ENCODE measurements at places on chromosomes 12 and 14.

- no peak for DNase-seq
Observed at GRCh38 chr14:76811561-76811960, 1.1 kb downstream of the ANGEL1 start.

DNA sequence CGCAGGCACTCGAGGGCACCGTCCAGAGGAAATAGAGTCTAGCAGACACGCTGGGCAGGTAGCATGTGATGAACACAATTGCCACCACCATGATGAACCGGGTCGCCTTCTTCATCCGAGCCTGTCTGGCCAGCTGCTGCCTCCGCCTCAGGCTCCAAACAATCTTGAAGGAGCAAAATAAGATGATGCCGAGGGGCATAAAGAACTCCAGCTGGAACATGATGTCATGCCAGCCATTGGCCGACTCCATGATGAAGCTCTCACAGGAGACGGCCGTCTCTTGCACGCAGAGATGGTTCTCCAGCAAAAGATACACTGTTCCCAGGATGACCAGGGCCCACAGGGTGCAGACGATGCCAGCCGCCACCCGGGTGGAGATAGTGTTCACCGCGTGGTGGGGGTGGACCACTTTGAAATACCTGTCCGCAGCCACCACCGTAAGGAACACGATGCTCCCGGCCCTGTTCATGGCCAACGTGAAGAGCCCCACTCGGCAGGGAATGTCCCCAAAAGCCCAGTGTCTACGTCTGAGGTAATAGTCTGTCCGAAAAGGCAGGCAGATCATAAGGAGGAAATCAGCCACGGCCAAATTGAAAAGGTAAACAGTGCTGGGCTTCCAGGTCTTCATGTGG lies 945 bp downstream of the HCAR1 start:
- no peak for DNase-seq

DNA sequence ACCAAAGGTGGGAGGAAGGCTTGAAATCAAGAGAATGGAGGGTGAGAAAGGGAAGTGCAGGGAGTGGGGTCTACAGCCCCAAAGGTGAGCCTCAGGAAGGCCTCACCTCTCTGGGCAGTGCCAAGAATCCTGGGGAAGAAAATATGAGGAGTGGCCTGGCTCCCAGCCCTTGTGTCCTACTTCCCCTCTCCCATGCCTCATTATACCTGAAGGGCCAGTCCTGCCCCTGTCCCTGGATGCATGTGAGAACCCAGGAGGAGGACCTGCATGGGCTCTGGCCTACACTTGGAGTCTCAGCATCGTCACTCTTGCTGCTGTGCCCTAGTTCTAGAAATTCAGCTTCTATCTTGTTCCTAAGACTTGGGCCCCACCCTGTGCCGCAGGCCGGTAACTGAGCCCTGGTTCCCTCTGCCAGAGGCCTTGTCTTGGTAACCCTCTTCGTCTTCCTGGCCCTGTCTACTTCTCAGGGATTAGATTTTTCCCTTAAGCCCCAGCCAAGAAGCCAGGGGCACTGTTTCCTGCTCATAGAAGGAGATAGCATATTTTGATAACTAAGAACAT lies 10.9 kb upstream of the MYH7 start:
- DNase-seq = no peak

DNA sequence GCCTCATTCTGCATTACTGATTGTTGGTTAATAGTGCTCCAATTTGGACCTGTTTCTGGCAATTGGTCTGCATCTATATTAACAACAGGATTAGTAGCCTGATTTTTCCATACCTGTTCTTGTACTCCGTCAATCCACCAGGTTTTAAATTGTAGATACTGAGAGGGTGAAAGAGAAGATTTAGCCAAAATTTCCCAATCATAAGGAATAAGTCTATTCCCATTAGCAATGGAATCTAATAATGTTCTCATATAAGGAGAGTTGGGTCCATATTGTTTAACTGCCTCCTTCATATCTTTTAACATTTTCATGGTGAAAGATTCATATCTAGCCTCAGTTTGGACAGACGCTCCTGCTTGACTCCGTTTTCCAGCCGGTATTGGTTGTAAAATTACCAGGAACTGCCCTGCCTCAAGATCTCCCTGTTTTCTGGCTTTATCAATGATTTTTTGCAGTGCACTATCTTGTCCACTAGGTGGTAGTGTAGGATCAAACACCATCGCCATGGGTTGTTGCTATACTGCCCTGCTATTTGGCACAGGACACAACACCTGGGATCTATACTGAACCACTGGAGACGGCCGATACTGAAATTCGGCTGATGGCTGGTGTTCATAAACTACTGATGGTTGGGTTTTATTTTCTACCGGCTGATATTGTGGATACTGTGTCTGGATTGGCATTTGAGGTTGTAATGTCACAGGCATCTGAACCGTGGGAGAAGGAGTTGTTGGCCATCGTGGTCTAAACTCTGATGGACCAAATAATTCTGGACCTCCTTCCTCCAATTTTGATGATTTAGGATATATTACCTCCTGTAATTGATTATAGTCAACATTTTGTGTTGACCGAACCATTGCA lies 25.2 kb downstream of the DHRS4L2 start:
- peak; percentile 15 for DNase-seq

DNA sequence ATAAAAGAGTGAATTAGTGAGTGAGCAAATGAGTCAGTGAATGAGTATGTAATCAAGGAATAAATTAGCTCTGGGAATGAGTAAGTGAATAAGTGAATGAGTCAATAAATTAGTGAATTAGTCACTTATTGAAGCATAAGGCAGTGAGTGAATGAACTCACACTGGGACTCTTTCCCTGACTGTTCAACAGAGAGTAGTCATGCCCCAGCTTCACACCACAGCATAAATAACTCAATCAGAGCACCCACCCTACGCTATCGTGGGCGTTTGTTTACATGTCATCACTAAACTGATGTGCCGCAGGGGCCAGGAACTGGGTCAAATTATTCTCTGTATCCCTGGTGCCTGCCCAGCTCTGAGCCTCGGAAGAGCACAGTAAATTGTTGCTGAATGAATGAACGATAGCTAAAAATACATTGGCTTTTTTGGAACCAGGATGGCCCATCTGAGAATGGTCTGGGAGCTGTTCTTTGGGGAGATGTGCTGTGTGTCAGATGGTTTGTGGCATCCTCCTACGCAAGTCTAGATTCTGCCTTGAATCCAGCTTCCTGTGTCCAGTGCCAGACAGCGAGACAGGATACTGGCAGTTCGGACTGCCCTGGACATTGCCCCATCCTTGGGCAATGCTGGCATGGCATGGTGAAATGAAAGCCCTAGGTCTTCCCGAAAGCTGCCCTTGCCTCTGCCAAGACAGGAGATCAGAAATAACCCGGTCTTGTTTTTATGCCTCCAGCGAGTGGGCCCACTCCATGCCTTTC lies 98.0 kb upstream of the RTL1 start:
- no peak for DNase-seq

- DNase-seq = no peak
Observed at GRCh38 chr12:18045446-18045992, 44.5 kb downstream of the RERGL start.

DNA sequence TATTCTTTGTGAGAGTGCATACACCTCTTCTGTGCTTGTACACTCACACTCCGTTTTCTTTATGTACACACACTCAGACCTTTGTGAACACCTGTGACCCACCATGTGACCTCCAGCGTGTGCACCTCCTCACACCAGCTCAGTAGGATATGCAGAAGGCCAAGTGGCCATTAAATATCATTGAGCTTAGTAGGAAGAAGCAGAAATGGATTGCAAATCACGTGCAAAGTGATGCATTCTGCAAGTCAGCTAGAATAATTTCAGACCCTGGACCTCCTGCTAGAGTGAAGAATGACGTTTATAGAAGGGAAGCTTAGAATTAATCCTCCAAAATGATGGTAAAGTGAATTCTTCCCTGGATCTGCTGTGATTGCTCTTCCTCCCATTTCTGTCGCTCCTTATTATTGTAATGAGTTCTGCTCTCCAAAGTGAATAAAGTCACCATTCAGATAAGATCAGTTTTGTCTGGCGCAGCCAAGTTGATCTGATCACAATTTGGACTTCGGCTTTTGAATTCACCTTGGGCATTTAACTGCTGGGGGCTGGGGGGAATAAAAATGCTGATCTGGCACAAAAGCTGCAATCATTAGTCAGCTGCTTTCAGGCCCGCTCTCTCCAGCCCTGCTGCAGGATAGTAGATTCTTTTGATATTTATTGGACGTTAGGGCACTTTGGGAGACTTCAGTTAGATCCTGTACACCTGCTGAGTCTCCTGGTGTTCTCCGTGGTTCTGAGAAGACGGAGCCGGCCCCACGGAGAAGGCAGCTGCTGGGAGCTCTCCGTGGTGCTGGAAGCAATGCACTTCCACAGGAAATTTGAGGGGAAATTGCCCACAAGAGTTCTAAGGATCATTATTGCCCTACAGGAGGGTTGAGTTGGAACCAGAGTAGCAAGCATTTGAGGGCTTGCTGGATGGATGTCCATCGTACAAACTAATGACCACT lies 12.4 kb upstream of the NRXN3 start:
- DNase-seq = peak; percentile 42

DNA sequence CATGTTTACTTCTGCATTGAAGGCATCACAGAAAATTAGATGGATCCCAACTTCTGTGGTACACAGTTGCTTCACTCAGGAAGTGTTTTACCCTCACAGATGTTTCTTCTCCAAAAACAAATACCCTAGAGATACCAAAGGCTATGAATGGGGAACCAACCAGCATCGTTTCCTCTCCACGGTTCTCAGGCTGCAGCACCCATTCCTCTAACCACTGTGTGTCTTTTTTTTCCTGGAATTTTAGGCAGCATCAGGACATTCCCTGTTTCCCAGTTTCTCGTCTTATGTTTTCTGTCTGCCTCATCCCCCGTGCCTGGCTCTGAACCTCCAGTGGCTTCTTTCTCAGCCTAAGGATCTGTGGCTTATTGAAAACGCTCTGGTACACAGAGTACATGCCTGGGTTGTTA lies 72.0 kb upstream of the TBX5 start:
- no peak for DNase-seq

- DNase-seq = no peak
Observed at GRCh38 chr14:57326253-57326652, 57.5 kb downstream of the AP5M1 start.

DNA sequence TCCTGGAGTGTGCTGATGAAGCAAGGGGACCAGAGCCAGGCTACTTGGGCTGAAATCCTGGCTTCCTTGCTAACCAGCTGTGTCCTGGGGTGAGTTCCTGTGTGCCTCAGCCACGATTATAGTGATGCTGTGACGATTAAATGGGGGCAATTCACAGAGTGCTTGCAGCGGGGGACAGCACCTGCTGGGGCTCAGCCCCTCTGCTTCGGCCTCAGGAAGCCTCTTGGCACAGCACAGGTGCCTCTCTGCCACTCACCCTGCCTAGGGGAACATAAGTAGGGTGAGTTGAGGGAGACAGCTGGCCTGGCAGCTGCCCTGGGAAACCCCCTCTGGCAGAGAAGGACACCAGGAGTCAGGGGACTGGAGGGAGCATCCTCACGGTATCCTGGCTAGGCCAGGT lies 9.4 kb downstream of the KRT80 start:
- DNase-seq = no peak

GRCh38 chr12:62116986-62117385 lies 143.2 kb upstream of the USP15 start:
- no peak for DNase-seq

- DNase-seq = no peak
Observed at GRCh38 chr14:23115918-23116317, 3.1 kb downstream of the CEBPE start.

GRCh38 chr14:67576216-67576955 lies 23.7 kb downstream of the PIGH start:
- DNase-seq = no peak

GRCh38 chr14:72528863-72529175 lies 365.1 kb downstream of the DPF3 start:
- no peak for DNase-seq

DNA sequence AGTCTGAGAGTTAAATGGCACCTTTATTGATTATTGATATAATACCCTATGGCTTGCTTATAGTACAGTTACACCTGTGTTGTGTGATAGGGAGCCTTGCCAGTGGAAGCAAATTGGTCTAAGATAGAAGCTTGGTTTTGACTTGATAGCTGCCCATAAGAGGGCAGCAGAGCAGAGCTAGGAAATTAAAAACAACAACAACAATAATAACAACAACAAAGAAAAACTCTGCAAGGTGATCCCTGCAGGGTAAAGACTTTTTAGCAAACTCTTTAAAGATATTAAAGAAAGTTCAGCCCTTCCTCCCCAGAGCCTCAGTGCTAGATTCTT lies 18.0 kb upstream of the RNASE10 start:
- DNase-seq = no peak

DNA sequence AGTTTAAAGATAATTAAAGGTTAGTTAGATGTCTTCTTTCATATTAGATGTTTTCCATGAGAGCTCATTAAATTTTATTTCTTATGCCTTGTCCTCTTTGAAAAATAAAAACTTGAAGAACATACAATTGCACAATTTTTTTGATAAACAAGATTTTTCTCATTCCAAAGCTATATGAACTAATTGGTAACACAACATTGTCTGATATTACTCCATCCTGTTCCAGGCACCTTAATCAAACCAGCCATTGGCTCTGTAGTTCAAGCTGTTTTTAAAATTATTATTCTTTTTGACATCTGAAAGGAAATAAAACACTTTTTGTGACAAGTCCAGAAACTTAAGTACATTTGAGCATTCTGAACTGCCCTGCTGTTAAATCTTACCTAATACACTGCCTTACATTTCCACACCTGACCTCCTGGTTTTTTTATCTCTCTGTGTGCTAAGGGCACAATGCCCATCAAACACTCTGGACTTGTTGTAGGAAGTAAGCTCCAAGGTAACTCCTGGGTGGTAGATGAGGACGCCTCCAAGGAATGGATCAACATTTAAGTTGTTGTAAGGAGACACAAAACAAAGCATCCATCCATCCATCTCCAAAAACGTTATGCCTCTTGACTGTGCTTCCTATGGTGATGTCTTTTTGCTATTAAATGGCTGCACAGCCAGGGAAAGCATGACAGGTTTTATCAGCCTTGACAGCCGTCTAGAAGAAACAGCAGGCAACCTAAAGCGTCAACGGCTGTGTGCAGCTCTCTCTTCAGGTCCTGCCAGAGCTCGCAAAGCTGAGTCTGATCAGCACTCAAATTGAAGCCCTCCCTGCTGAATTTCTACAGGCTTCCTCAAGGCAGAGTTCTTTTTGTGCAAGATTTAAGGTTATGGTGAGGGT lies 449.9 kb upstream of the FLRT2 start:
- no peak for DNase-seq

All from NCI-H2227 treated with DMSO at 0.1 percent for 48 hours (cell line).